ENCODE measurements at places on chromosomes 2 and 18.

DNA sequence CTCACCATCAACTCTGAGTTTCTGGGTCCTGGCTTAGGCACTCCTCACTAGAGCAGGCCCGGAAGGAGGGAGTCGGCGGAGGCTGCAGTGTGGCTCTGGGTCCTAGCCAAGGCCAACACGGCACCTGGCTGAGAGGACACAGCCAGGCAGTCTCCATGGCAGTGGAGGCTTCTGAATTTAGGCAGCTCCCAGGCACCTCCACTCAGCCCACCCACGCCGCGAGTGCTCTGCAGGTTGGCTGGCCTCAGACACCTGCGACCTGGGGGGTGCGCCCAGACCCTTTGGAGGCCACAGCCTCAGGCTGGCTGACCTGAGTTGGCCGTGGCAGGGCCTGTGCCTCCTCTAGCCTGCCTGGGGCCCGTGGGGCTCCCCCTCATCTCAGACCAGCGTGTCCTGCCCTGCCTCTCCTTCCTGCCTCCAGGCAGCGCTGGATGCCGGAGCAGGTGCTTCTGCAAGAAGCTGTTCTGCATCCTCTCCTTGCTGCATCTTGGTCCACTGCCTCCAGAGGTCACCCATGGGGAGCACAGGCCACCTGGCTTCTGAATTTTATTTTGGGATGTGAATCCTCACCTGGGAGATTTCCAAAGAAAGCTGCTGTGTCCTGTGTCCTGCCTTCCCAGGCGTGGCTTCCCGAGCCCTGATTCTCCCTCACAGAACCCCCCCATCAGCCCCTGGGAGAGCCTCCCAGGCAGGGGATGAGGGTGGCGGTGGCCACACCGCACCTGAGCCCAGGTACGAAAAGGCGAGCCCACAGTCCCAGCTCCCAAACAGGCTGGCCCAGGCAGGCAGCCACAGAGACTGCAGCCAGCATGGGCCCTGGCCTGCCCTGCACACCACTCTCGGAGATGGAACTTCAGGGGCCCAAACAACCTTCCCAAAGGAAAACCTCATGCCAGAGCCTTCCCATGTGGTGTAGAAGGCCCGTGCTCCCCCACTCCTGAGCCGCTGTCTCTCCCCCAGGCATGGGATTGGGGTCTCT is 23.4 kb downstream of the AQP12A start:
- DNase-seq = no peak

- DNase-seq = peak; percentile 74
Measured at GRCh38 chr18:51668101-51668500, 470.6 kb upstream of the MEX3C start.

DNA sequence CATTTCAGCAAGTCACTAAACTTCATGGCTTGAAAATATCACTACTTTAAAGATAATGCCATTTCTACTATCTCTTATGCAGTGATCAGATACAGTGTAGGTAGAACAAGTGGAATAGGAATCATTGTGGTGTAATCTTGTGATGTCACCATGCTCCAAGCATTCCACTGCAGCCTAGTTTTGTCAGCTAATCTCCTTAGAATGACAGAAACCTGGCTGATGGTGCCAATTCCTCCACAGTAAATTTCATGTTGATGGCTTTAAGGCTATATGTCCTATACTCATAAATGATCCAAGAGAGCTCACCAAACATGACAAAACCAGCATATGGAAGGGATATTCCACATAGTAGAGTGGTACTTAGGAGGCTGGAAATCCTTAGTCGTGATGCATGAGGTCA is 184.9 kb downstream of the PDE1A start:
- DNase-seq = no peak

DNA sequence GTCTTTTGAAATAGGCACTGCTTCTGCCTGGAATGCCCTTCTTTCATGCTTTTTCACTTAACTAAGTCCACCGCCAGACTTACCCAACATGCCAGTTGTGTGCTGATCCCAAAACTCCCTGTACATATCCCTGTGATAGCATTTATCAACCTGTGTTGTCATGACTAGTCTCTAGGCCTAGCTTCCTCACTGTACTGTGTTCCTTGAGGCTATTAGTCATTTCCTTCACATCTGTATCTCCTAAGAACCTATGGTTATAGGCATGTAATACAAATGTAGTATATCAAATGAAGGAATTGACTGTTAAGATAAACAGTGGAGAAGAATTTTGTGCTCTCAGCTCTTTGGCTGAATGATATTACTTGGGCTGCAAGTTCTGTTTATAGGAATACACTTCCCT is 184.3 kb downstream of the CYRIA start:
- DNase-seq = no peak

DNA sequence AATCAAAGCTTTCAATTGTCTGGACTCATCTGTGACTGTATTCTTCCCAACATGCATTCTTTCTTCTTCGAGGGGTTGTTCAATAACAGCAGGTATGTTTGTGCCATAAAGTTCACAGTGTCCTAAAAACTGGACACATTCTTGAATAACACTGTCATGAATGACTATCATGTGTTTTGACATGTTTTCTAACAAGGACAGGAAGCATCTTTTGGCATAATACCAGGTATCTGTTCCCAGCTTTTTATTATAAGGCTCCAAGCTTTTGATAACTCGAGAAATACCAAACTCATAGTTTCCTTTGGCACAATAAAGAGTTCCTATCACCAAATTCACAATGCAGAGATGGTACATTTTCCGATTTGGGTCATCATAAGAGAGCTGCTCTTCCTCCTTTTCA is 224.2 kb downstream of the AGPS start:
- no peak for DNase-seq

DNA sequence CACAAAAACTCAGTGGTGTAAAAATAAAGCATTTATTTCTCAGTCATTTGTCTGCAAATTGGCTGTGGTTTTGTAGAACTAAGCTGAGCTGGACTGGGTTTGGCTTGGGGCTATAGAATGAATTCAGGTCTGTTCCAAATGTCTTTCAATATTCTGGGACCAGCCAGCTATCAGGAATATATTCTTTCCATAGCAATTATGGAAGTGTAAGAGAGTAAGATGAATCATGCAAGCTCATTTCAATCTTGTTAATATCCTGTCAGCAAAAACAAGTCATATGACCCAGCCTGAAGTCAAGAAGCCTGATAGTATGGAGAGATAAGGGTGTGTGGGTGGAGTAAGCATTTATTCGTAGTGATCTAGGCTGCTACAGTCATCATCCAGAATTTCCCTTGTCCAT is 481.0 kb upstream of the CDH2 start:
- no peak for DNase-seq

GRCh38 chr2:120425014-120425413 is 79.1 kb downstream of the INHBB start:
- no peak for DNase-seq

- DNase-seq = peak; percentile 78
Measured at GRCh38 chr18:24019641-24020331, 5.2 kb downstream of the TTC39C start.

DNA sequence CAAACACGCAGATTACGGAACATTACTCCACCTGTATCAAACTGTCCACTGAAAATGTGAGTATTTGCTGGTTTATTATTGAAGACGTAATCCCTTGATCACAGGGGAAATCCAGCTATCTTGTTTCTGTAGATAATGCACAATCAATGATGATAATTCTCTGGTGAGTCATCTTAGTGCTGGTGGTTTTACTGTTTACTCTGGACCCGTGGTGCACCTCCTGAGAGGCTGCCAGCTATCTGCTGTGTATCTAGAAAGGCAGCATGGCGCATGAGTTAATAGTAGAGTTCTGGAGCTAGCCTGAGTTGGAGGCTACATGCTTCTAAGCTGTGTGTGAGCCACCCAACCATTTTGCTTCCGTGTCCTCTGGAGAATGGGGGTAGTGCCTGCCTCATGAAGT is 6.5 kb downstream of the NCAPH start:
- peak; percentile 85 for DNase-seq

GRCh38 chr2:6793371-6793770 is 72.3 kb downstream of the CMPK2 start:
- DNase-seq = no peak

DNA sequence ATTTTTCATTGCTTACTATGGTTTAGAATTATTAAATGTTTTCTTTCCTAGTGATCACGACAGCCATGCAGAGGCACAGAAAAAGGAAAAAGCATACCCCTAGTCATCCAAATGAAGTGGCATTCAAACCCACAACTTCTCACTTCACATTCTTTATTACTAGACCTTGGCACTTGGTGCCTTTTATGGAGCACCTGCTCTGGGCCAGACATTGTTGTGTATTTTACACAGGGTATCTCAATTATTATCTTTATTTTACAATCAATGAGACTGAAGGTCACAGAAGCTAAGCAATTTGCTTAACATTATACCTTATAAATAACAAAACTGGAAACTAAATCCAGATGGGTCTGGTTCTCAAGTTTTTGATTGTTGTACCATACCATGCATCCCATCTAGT is 235.3 kb downstream of the LRATD1 start:
- DNase-seq = no peak

DNA sequence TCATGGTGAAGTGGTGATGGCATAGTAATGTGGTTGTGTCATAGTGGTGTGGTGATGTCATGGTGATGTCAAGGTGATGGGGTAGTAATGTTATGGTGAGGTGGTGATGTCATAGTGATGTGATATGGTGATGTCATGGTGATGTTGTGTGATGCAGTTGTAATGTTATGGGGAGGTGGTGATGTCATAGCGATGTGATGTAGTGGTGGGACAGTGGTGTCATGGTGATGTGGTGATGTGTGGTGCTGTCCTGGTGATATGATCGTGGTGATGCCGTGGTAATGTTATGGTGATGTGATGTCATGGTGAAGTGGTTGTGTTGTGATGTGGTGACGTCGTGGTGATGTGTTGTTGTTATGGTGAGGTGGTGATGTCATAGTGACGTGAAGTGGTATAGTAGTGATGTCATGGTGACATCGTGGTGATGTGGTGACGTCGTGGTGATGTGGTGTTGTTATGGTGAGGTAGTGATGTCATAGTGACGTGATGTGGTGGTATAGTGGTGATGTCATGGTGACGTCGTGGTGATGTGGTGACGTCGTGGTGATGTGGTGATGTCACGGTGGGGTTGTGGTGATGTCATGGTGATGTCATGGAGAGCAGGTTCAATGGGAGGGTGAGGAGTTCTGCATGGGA is 242.7 kb upstream of the MYT1L start:
- DNase-seq = no peak

GRCh38 chr2:98487806-98488189 is 43.1 kb downstream of the INPP4A start:
- peak; percentile 78 for DNase-seq

DNA sequence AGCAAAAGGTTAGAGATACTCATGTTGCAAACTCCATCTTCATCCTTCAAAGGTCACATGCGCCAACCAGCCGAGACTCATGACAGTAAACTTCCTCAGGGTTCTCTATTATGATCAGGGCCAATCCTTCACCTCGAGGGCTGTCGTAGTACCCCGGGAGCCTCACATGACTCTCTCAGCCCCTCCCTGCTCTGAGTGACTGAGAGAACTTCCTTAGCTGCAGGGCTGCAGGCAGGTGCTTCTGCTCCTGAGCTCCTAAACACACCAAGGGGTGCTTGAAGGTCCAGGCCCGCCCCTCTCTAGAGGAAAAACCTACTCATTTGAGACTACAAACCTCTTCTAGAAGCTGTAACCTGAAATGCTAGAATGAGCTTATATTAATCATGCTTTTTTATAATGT is 48.2 kb downstream of the LONRF2 start:
- no peak for DNase-seq

DNA sequence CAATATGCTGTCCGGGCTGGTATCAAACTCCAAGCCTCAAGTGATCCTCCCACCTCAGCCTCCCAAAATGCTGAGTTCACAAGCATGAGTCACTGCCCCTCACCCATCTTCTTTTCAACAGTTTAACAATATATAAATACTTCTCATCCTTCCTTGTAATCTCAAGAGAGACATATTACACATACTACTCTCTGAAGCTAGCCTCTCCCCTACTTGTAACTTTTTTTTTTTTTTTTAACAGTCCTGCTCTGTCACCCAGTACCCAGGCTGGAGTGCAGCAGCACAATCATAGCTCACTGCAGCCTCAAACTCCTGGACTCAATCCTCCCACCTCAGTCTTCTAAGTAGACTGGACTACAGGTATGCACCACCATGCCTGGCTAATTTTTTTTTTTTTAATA is 5.7 kb downstream of the GFPT1 start:
- DNase-seq = no peak

- DNase-seq = no peak
Measured at GRCh38 chr2:207674826-207675225, 36.6 kb upstream of the CCNYL1 start.

GRCh38 chr18:76203552-76203951 is 291.5 kb downstream of the ZNF516 start:
- DNase-seq = no peak

Measured in activated effector memory CD4-positive, alpha-beta T cell treated with anti-CD3 and anti-CD28 coated beads, Interleukin-2, amount 50 U/mL, for 16 hours (primary cell).